ENCODE measurements at places on chromosomes 5 and 9. TPM values are rescaled to one million over a fixed set of nuclear protein-coding genes. Genes with fewer than 3 reads are reported as not detected.

Gene TTC23L
- total RNA-seq = under 0.01 TPM

Gene PRRX2
- not detected for total RNA-seq

Gene PCDHB3
- under 0.01 TPM for total RNA-seq

Gene PDGFRB
- 0.54 TPM for total RNA-seq

Gene SFXN1
- total RNA-seq = 81.3 TPM

Gene IFNA13
- total RNA-seq = not detected

Gene ADAMTS19
- not detected for total RNA-seq

Gene BTNL9
- total RNA-seq = under 0.01 TPM

Gene TMEM215
- not detected for total RNA-seq

DNA sequence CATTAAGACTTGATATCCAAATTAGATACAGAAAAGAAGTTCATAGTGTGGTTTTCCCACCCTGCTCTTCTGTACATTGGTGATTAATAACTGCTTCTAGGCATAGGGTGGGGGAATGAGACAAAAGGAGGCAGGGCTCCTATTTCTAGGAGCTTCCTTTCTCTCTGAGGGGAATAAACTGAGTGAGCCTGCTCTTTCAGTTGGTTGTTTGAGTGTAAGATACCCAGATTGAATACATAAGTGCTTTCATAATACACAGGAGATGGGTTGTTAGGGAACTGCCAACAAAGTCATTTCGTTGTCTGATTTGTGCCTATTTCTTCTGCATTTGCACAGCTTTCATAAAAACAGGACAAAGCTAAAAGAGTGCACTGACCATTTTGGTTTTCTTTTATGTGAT, 48.9 kb upstream of the TTC23L start:
- no peak for DNase-seq

DNA sequence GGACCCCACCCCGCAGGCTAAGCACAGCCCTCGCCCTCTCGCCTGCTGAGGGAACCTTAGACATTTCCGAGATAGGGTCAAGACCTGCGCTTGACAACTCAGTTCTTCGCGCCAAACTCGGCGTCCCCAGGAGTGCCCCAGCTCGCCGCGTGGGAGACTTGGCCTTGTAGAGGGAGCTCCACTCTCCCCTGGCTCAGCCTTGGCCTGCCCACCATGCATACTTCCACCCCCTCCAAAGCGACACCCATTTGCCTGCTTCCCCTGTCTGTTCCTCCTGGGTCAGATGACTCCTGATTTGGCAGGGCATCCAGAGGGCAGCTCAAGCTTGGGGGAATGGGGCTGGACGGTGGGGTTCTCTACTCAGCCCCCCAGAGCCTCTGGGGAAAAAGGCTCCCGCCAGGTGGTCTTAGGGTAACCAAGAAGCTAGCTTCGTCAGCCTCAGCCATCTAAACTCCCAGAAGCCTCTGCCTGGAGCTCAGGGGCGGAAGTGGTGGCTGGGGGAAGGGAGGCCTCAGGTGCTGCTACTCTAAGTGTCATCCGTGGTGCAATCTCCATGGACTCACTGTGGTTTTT, 560 bp downstream of the DOCK2 start:
- no peak for DNase-seq

DNA sequence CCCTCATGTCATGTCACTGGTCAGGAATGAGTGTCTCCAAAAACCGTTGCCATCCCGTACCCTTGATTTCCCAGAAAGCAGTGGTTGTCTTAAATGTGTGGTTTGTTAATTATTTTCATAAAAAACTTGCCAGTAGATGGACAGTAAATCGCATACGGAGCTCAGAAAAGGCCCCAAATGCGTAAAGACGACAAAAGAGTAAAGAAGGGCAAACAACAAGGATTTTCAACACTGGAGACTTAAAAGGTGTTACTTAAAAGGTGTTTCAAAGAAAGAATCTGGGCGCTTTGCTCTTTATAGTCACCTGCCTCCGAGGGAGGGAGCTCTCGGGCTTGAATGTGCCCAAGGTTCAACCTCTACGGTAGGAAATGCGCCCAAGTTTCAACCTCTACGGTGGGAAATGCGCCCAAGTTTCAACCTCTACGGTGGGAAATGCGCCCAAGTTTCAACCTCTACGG, 734 bp downstream of the KIF27 start:
- DNase-seq = no peak

- no peak for DNase-seq
Observed at GRCh38 chr5:43006424-43007202, 33.5 kb downstream of the ANXA2R start.

DNA sequence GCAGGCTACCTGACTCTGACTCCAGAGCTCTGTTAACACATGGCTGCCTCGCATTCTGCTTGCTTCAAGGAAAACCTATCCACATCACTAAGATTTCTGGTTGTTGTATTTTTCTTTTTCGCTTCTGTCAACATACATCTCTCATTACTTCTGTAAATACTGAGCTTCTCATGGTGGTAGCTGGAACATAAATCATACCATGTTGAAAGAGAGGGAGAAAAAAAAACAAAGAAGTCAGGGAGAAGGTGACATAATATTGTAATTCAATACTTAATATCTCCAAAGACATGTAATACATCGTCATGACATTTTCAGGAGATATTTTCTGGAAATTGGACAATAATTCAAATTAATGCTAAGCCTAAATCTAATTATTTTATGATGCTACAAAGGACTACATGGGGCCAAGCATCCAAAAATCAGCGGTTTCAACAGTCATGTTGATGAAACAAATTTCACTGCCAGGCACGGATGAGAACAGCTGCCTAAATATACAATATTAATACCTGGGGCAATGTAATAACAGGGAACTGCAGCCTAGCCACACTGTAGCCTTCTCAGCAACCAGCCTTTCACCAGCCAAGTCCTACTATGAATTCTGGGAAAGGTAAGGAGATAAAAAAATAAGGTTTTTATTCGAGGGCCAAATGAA, 332.0 kb downstream of the TRIM32 start:
- DNase-seq = no peak

DNA sequence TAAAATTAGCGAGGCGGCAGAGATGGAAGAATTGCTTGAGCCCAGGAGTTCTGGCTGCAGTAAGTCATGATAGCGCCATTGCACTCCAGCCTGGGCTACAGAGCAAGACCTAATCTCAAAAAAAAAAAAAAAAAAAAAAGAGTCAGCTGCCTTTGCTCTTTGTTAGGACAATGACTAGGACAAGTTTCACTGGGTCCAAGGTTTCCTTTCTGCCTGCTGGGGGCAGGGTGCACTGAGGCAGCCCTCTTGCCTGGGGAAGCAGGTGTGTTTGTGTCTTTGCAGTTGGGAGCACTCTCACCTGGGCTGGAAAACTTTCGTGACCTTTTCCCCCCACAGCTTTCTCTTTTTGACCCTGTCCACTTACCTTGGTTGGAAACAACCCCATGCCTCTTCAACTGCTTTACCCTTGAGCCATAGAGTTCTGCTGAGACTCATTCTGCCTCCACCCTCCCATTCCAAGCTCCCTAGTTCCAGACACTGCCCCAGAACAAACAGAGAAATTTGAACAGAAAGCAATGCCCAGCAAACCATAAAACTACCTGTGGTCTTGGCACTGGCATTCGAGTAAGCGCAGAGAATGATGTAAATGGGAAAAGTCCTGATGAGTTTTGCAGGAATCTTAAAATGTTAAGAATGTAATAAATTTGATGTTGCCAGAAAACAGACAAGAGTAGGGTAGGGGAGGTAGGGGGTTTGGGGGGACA, 17.0 kb upstream of the MYO10 start:
- DNase-seq = no peak

GRCh38 chr5:51387884-51388275, 4.6 kb downstream of the ISL1 start:
- no peak for DNase-seq

GRCh38 chr9:135582966-135583687, 21.6 kb downstream of the PAEP start:
- DNase-seq = no peak

DNA sequence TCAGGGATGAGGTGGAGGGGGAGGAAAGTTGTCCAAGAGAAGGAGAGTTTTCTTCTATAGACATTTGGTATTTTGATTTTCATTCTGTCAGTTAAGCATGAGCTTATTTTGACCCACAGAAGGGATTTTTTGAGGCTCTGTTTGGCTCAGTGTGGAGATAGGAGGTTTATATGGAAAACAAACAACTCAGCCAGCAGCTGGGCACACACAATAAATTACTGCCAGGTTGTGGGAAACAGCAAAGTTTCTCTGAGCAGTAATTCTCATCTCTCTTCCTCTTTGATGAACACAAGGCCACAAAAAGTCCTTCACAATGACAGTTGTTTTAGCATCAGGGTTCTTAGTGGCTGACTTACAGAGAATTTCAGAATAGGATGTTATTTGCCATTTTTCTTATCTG, 486.1 kb downstream of the KDM4C start:
- peak; percentile 10 for DNase-seq

GRCh38 chr5:163407034-163407655, 30.2 kb upstream of the CCNG1 start:
- no peak for DNase-seq

DNA sequence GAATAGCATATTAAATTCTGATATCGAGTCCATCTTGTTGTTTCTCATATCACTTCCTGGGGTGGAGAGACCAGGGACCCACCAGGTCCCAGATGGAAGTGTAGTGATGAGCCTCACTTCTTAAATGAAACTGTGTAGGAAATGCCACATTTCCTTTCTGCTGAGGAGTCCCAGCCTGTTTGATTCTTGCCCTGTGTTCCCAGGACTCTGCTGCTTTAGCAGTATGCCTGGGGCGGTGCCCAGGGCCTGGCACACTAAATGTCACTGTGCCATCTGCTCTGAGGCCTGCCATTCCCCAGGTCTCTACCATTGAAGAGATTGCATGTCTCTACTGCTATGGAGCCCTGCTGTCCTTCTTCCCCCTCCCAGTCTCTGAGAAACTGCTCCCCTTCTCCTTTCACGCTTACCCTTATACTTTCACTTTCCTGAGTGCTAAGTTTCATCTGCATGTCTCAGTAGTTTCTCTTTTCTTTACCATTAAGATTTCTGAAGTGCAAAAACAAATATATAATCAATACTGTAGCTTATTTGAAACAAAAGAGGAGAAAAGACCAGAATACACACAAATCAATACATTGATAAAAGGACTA, 260.4 kb downstream of the GABRB2 start:
- DNase-seq = no peak

GRCh38 chr5:31783731-31784130, 144.8 kb downstream of the PDZD2 start:
- no peak for DNase-seq

DNA sequence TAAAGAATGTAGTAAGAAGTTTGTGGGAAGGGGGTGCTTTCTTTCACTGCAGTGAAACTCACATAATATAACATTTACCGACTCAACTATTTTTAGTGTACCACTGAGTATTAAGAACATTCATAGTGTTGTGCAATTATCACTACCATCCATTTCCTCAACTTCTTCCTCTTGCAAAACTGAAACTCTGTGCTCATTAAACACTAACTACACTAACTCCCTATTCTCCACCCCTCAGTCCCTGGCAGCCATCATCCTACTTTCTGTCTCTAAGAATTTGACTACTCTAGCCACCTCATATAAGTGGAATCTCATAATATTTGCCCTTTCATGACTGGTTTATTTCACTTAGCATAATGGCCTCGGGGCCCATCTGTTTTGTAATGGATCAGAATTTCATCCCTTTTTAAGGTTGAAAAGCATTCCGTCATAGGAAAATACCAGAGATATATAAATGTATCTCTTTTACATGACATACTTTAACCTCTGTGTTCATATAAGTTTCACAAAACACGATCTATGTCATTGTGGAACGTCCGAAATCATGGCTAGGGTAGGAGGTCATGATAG, 56.3 kb upstream of the DIRAS2 start:
- DNase-seq = no peak
